ENCODE measurements at places on chromosomes 5 and 9.

- DNase-seq: peak; percentile 89
Measured at GRCh38 chr9:125513668-125514413, 193.2 kb downstream of the MAPKAP1 start.

DNA sequence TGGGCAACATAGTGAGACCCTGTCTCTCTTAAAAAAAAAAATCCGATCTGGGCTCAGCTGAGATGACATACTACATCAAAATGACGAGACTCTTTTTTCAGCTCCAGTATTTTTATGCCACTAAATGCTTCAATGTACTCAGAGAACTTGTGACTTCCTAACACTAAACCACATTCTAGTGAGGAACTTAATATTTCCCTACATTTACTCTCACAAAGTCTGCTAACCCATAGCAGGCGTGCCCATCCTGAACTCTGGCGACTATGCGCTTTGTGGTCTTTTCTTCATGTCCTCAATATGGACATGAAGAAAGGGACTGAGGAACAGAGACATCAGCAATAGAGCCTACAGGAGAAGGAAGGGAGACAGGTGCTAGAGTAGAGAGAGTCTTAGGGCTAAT lies 41.3 kb downstream of the ITK start:
- DNase-seq: no peak

GRCh38 chr5:66653325-66653724 lies 57.1 kb downstream of the MAST4 start:
- DNase-seq: peak; percentile 86

DNA sequence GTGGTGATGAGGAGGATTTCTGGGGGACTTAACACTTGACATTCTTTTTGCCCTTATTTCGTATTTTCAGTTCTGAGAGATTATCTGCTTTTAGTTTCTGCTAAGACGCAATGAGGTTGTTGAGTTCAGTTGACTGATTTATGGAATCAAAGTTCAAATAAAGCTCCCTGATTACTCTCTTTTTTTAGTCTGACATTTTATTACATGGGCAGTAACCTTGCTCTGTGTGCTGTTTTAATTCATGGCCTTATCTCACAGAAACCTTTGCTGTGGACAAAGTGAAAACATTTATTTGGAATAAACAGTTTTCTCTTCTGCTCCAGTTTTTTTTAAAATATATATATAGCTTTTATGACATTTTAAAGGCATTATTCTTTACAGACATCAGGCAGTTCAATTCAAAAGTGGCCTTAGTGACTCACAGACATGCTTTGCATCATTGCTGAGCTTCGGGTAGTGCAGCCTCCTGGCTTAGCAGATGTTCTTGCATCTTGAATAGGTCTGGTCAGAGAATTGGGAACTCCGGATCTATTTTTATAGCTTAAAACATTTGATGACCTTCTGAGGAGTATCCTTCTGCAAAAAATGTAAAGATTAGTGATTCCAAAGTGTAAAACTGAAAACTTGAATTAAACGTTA lies 162.9 kb downstream of the FAM170A start:
- no peak for DNase-seq

- DNase-seq: no peak
Measured at GRCh38 chr9:34575241-34575640, 14.3 kb downstream of the CNTFR start.

- DNase-seq: no peak
Measured at GRCh38 chr9:93196096-93197055, 12.4 kb downstream of the WNK2 start.

DNA sequence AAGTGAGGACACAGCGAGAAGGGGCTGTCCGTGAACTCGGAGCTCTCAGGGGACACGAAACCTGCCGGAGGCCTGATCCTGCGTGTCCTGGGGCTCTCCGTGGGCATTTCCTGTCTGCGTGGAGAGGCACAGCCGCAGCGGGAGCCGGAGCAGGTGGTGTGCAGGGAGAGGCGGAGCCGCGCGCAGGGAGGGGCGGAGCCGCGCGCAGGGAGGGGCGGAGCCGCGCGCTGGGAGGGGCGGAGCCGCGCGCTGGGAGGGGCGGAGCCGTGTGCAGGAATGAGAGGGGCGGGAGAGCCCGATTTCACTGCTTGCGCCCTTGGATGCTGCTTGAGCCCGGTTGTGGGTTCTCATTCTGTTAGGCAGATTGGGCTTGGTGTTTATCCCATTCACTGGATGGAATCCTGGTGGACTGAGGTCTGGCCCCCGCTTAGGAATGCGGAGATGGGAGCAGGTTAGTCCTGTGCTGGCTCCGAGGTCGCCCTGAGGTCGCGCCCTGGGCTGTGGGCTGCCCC lies 26.7 kb downstream of the NDUFS6 start:
- DNase-seq: no peak

GRCh38 chr5:16104961-16105360 lies 74.6 kb downstream of the MARCHF11 start:
- DNase-seq: no peak

DNA sequence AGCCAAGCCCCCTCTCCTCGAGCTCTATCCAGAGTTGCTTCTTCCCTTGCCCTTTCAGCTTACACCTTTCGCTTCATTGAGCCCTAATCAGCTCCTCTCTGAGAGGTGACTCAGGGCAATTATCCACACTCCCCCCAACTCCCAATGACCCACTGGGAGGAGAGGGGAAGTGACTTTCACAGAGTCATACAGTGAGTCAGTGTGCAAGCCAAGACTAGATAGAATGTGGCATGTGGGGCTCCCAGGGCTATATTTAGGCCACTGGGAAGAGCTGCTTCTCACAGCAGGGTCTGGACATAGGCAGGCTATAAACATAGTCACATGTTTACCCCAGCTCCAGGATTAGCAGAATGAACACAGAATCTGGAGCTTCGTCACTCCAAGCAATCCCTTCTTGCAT lies 57.4 kb downstream of the NRG2 start:
- peak; percentile 95 for DNase-seq

GRCh38 chr9:38274800-38275199 lies 117.7 kb upstream of the ALDH1B1 start:
- DNase-seq: no peak

- no peak for DNase-seq
Measured at GRCh38 chr5:66442951-66443445, 153.2 kb upstream of the MAST4 start.

GRCh38 chr5:55671975-55672374 lies 40.1 kb downstream of the SLC38A9 start:
- DNase-seq: no peak

DNA sequence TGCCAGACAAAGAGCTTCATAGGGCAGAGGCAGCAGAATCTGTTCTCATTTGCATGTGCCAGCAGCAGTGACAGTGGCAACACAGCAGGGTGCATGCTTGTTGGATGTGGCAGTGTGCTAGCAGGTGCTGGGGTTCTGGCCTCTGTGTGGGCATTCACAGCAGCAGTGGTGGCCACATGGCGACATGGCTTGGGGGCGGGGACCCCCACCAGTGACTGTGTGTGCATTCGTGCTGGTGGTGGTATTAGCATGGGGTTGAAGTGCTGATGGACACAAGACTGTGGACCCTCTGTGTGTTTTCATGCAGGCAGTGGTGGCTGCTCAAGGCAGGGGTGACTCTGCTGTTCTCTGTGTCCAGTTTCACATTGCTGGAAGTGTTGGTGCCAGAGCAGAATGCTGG lies 183.2 kb upstream of the PDE4D start:
- DNase-seq: no peak

- DNase-seq: no peak
Measured at GRCh38 chr9:72193478-72193881, 44.2 kb downstream of the GDA start.

DNA sequence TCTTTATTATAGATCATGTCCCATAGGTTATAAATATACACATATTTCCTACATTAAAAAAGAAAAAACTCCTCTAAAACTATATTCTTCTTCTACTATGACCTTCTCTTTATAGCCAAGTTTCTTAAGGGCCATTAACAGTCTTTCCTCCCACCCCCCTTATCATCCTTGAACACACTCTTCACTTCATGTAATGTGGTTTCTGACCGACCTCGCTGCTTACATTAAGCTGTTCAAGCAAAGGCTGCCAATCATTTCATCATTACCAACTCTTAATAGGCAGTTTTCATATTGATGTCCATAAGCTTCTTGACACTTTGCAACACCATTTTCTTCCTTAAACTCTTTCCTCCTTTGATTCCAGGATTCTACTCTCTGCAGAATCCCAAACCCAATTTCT lies 283.0 kb upstream of the PCSK5 start:
- no peak for DNase-seq

DNA sequence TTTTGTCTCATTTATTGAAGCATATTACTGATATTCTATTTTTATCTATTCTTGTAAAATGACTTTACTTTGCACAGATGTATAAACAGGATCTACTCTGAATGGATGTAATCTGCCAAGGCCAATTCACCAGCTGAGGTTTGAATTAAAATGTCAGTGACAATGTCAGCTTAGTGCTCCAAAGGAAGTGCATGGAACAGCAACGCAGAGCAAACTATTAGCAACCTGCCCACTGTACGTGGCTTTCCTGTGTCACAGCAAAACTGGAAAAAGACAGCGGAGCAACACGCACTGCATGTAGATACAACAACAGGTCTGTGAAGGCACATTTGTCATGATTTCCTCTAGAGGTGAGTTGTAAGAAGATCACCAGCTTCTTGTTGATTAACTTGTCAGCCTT lies 409.4 kb downstream of the MED10 start:
- no peak for DNase-seq

GRCh38 chr5:116137544-116138378 lies 52.9 kb downstream of the COMMD10 start:
- DNase-seq: peak; percentile 73

- DNase-seq: peak; percentile 86
Measured at GRCh38 chr9:95822583-95823431, 52.7 kb upstream of the ERCC6L2 start.

GRCh38 chr9:38388283-38389223 lies 3.9 kb upstream of the ALDH1B1 start:
- DNase-seq: no peak
